ENCODE measurements at places on chromosomes 3 and 15. TPM values are rescaled to one million over a fixed set of nuclear protein-coding genes. Genes with fewer than 3 reads are reported as not detected.
A peak's percentile ranks its signal among the peaks of the same experiment; 100 is the strongest.

Gene ANKUB1
- total RNA-seq, result not detected

DNA sequence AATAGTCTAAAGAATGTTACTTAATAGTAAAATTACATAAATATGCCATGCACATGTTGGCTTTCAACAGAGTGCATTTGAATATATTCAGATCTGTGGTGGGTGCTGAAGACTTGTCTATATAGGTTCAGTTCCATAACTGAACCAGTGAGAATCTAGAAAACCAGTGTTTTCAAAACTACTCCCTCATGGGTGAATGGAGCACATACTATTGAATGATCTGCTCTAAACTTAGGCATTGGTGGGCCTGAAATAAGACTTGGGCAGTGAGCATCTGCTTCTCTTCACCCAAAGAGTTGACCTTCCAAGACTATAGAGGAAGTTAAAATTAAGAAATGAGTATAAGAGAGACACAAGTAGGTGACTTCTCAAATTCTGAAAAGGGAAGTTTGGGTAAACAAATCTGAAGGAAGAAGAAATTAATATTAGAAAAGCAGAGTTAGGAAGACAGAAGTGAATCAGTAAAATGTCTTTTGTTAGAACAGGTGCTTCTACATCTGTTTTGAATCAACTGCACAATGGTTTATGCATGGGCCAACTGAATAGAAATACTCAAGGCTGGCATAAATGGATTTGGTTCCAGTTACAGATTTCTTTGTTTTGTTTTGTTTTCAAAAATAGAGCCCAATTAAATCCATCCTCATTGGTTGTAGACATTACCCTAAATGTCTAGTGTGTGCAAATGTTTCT lies 19.3 kb downstream of the ALCAM start:
- no peak for DNase-seq

DNA sequence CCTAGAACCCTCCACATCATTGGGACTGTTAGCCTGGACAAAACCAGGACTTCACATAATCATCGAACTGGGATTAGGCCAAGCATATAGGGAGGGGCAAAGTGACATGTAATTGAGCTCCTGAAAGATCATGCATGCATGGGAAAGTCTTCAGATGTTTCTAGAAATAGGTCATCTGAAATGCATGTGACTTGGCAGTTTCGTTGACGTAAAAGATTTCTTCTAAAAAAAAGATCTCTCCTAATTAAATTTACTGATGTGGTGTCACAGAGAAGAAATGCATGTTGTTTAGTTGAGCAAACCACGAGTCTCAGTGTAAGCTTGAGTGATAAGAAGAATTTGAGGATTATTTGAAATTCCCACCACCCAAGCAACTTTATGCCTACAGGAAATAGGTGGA lies 70.0 kb upstream of the LIMD1 start:
- DNase-seq, result no peak

Gene CLRN1
- not detected for total RNA-seq

DNA sequence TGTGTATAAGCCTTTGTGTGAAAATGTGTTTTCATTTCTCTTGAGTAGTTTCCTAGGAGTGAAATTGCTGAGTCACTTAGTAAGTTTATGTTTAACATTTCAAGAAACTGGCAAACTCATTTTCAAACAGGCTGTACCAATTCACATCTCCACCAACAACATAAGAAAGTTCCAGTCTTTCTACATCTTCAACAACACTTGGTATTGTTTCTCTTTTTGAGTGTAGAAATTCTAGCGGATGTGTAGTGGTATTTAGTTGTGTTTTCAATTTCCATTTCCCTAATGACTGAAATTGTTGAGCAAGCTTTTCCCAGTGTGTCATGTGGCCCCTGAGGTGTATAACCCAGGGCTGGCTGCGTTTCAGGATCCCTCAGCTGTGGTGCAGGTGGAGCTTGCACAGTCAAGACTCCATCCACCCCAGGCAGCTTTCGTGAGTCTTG lies 258.5 kb downstream of the PDCD6IP start:
- no peak for DNase-seq

Gene SELENOS
- 27.4 TPM for total RNA-seq

- DNase-seq, result no peak
Observed at GRCh38 chr3:127185962-127186674, 6.8 kb upstream of the PRR23E start.

Gene PLIN1
- total RNA-seq, result 24.6 TPM

DNA sequence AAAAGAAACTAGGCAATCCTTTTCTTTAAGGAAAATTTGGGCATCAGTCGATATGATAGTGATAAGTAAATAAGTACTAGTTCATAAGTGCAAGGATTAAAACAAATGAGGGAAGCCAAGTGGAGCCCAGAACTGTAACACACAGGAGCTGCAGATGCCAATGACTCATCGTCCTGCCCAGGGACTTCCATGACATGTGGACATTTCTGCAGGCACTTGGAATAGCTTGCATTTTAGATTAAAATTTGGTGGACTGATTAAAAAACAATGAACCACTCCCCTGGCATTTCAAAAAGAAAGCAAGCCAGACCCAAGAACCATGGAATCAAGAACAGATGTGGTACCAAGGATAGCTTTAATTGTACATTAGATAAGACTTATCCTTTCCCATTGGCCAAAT lies 2.9 kb downstream of the SAMD7 start:
- DNase-seq, result no peak

Gene ADCY5
- 215 TPM for total RNA-seq

DNA sequence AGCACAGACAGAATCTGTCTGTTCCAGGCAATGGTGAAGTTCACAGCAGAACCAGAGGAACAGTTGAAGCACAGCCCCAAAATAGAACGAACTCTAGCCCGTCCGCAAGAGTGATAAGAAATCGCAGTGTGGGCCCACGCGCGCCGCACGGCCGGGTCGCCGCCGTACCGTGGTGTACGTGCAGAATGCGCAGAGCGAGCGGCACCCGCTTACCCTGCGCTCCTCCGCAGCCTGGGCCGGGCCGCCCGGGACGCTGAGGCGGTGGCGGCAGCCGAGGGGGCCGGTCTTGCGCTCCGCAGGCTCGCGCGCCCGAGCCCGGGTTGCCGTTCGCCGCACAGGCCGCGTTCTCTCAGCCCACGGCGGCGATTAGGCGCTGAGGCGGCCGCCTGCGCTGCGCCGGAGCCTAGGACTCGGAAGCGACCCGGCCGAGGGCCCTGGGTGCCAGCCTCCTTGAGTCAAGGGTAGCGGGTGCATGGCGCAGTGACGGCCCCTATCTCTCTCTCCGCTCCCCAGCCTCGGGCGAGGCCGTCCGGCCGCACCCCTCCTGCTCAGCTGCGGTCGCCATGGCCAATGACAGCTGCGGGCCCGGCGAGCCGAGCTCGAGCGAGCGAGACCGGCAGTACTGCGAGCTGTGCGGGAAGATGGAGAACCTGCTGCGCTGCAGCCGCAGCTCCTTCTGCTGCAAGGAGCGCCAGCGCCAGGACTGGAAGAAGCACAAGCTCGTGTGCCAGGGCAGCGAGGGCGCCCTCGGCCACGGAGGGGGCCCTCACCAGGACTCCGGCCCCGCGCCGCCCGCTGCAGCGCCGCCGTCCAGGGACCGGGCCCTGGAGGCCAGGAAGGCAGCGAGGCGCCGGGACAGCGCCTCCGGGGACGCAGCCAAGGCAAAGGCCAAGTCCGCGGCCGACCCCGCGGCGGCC lies 20.5 kb downstream of the WDR73 start:
- peak; percentile 76 for DNase-seq

DNA sequence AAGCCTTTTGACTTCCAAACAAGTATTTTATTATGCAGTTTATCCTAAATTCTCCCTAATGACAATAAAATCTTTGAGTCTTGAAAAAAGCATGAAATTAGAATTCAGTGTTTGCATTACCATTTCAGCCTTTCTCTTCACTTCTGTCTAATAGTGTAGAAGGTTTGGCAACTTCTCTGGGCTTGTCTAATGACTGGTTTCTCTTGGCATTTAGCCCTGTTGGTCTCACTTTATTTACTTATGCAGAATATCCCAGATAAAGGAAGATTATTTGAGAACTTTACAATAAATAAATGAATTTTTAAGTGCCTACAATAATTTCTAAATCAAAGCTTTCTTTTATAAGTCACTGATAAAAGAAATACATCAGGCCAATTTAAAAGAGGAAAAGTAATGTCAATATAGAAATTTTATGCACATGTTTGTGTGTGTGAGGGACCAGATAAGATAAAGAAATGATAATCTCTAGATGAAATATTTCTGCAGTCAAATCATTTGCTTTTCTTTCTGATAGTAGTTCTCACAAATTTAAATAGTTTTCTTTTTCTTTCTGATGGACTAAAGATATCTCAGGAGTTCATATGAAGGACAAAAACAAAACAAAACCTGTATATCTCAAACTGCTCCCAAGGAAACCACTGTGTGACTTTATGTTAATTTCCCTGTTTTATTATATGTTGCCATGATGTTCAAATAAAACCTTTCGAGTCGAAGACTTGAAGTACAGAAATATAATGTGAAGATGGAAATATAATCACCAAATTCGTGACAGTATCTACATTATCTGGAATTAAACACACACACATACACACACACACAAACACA lies 533.1 kb upstream of the CBLB start:
- DNase-seq, result no peak
